ENCODE measurements at places on chromosomes 11 and 22.
A peak's percentile ranks its signal among the peaks of the same experiment; 100 is the strongest.

- DNase-seq: no peak
Observed at GRCh38 chr22:22935546-22936157, 48.0 kb downstream of the IGLL5 start.

DNA sequence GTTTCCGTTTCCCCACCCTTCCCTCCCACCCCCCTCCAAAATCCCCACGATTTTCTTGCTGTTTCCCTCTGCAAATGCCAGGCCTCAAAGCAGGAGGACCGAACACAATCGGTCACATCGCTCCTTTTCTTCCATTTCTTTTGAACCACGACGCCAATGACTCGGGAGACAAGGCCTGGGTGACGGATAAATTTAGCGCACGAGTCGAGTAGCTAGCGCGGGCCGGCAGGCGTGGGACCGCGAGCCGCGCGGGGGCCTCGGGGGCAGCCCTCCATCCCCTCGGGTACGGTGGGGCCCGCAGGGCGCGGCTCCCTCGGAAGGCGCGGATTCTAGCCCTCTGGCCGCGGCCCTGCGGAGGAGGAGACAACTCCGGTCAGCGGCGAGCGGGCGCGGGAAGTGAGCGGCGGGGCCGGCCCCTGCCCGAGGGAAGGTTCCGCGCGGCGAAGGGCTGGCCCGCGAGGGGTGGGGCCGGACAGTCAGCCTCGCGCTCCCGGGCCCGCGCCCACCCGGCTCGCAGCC is 414 bp downstream of the JOSD1 start:
- no peak for DNase-seq

- DNase-seq: no peak
Observed at GRCh38 chr11:96470521-96470920, 80.7 kb downstream of the JRKL start.

DNA sequence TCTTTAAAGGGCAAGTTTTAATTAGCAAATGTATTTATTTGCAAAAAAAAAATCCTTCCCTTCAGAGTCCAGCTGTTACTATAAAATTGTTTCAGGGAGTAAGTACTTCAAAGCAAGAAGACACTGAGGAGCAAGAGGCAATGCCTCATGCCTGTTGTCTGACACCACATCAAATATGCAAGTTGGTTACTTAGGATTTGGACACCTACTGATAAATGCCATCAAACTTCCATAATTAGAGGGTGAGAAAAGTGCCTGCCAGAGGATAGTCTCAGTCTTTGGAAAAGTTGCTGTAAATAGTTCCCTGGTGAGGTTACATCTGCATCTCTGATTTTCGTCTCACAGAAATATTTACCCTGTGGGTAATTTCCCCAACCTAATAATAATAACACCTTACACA is 4.1 kb upstream of the TENM4 start:
- no peak for DNase-seq

DNA sequence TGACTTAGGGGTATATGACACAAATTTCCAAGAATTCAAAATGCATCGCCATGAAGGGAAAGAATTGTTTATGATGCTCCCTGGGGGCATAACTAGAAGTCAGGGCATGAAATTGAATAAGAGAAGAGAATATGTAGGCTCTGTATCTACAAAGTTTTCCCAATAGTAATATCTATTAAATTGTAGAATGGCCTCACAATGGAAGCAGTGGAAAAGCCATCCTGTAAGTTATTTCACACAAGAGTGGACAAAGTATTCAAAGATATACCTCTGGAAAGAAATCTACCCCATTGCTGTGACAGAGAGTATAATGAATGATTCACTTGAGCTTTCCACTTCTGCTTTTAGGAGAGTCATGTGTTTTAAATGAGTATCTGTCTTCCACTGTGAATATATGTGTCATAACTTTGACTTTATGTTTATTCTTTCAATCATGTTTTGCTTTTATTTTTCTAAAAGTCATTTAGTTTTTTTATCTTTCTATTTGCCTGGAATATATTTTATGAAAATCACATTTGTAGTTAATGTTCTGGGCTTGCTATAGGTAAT is 65.7 kb upstream of the DDI1 start:
- no peak for DNase-seq

DNA sequence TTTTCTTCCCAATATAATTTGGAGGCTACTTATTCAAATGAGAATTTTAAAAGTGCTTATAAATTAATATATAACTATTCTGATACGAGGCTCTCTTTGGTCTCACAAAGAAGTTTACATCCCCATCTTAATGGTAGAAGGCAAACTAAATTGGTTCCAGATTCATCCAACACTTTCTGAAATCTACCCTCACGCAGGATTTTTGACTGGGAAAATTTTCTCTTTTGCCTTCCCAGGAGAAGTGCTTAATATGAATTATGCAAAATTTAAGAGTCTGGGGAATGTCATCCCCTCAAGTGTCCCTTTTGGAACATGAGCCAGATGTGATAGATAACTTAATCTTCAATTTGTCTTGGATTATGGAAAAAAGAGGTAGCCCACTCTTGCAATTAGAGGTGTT is at the start of gene OR4C11:
Gene OR4C11 (minus strand): TSS at position 101 of the 400 bp plus-strand sequence. CDS start 3,272 bp downstream, outside the sequence.
- no peak for DNase-seq

DNA sequence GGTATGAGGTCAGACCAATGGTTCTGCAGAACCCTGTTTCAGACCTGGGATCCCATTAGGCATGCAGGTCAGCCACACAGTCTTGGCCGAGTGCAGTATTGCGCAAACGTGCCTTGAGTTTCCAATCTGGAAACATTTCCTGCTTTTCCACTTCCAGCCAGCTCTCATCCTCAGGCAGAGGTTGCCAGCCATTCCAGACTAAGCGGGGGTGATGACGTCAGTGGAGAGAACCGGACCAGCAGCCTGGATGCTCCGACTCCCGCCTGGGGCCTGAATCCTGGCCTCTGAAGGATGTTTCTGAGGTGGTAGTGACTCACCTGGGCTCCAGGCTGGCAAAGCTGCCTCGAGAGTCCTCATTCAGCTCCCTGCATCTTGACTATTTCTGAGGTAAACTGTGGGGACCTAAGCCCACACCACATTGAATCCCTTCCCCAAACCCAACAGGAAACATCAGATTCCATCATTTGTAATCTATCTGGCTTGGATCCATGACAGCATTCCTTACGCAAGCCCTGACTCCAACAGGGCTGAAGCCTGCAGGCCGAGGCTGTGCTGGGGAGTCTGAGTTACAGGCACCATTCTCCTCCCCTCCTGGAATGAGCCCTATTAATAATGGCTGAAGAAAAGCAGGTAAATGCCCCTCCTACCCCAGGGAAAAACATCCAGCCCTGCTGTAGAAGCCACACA is 83.0 kb downstream of the ABTB2 start:
- peak; percentile 90 for DNase-seq

Measured in right hindlimb (tissue), 1 donor.